NCI-H1436 treated with DMSO at 0.1 percent for 48 hours (cell line): ENCODE measurements at places on chromosomes 16 and 17.
A peak's percentile ranks its signal among the peaks of the same experiment; 100 is the strongest.

GRCh38 chr16:11717811-11718210 is 24.8 kb downstream of the TXNDC11 start:
- no peak for DNase-seq

DNA sequence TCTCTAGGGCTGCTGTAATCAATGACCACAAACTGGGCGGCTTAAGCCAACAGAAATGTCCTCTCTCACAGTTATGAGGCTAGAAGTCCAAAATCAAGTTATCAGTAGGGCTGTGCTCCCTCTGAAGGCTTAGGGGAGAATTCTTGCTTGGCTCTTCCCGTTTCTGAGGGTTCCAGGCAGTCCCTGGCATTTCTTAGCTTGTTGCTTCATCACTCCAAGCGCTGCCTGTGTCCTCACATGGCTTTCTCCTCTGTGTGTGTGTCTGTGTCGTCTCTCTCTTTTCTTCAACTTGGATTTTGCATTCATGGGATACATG is 13.7 kb upstream of the CDC42EP4 start:
- DNase-seq, result no peak

GRCh38 chr16:88494335-88495154 is 41.5 kb downstream of the ZFPM1 start:
- no peak for DNase-seq

- DNase-seq, result no peak
Measured at GRCh38 chr17:72301887-72302286, 181.1 kb downstream of the SOX9 start.

GRCh38 chr17:34131386-34131785 is 123.7 kb upstream of the CCL2 start:
- no peak for DNase-seq

DNA sequence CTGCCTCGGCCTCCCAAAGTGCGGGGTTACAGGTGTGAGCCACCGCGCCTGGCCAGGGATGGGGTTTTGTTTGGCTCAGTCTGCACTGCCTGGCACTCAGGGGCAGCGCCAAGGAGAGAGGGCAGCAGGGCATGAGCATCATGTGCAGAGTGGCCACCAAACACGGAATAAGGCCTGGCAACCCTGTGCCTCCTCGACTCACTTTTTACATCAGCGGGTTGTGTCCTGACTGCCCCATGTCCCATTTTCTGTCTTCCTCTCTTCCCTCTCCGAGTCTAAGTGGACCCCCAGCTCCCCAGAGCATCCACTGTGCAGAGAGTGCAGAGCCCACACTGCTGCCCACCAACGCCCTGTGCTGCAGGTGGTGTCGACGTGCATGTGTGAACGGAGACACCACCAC is 18.2 kb upstream of the TRAP1 start:
- DNase-seq, result no peak

GRCh38 chr16:12057266-12057665 is 80.7 kb downstream of the SNX29 start:
- DNase-seq, result no peak

GRCh38 chr16:10655415-10655977 is 39.2 kb downstream of the TEKT5 start:
- no peak for DNase-seq

GRCh38 chr17:49508061-49508865 is 13.2 kb downstream of the NGFR start:
- peak; percentile 51 for DNase-seq

DNA sequence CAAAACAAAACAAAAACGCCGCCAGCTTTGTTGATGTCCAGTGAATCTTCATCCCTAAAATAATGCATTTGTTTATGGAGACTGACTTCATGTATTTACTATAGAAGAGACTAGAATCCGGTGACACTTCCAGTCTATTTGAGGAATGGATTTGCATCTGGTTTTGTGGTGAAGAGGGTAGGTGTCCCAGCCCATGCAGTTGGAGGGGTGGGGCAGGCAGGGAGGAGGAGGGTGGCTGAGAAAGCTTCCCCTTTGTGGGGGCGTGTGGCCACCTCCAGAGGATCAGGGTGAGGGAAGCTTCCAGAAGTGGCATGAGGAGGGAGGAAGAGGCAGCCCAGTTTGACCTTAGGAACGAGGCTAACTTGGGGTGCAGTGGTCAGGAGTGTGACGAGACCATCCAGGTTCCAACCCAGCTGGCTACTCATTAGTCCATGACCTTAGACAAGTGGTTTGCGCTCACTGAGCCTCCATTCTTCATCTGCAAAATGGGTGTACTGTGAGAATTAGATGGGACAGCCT is 69.5 kb downstream of the CMIP start:
- DNase-seq, result no peak

DNA sequence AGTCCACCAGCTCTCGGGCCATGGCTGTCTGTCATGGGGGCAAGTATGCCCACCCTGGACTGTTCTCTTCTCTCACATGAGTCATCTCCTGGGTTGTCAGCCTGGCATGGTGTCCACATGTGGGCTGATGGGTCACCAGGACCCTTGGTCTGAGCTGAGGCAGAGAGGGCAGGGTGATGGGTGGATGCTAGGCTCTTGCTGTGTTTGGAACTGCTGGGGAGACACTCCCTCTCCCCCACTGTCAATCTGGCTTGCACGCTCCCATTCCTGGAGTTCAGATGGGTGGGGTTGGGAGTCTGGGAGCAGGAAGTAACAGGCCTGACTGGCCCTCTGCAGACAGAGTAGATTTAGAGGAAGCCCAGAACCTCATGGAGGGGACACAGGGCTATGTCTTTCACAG is 28.9 kb downstream of the KSR1 start:
- no peak for DNase-seq

- DNase-seq, result no peak
Measured at GRCh38 chr17:35021520-35022380, 41.4 kb downstream of the LIG3 start.

GRCh38 chr16:69260506-69260905 is 50.6 kb upstream of the VPS4A start:
- no peak for DNase-seq

GRCh38 chr16:30972872-30973271 is 12.1 kb upstream of the HSD3B7 start:
- DNase-seq, result no peak

DNA sequence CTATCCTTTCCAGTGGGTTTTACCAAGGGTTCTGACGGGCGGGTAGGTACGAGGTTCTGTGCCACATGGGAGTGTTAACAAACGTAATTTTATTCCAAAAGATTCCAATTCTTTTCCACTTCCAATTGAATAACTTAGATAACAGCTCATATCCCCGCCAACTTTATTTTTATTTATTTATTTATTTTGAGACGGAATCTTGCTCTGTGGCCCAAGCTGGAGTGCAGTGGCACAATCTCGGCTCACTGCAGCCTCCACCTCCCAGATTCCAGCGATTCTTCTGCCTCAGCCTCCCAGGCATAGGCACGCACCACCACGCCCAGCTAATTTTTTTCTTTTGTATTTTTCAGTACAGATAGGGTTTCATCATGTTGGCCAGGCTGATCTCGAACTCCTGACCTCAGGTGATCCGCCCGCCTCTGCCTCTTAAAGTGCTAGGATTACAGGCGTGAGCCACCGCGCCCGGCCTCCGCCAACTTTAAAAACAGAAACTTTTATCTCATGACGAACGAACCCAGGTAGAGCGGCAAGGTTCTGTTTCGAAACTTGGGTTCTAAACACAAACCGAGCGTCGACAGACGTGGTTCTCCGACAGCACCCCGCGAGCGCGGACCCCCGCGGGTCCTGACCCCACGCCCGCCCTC is 613 bp downstream of the ECI1 start:
- no peak for DNase-seq

DNA sequence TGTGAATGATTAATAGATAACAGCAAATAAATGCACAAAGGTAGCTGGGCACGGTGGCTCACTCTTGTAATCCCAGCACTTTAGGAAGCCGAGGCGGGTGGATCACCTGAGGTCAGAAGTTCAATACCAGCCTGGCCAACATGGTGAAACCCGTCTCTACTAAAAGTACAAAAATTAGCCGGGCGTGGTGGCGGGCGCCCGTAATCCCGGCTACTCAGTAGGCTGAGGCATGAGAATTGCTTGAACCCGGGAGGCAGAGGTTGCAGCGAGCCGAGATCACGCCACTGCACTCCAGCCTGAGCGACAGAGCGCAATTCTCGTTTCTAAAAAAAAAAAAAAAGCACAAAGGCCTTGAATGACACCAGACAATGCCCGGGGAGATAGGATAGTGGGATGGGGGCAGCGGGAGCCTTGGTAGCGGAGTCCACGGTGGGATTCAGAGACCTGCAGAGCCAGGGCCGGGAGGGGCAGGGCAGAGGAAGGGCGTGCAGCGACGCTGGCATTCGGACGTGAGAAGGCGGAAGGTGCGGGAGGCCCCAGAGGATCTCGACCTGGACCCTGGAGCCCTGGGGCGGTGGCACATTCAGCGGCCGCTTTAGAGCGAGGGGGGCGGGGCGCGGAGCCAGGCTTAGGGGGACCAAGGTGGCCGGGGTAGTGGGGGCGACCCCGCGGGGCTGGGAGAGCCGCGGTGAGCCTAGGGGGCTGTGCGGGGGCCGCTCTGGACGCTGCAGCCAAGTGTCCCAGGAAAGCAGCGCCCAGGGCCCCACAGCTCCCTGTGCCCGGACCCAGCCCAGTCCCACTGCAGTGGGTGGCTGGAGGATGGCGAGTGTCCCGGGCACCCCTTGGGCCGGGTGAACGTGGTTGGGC is 999 bp upstream of the FLYWCH2 start:
- no peak for DNase-seq

DNA sequence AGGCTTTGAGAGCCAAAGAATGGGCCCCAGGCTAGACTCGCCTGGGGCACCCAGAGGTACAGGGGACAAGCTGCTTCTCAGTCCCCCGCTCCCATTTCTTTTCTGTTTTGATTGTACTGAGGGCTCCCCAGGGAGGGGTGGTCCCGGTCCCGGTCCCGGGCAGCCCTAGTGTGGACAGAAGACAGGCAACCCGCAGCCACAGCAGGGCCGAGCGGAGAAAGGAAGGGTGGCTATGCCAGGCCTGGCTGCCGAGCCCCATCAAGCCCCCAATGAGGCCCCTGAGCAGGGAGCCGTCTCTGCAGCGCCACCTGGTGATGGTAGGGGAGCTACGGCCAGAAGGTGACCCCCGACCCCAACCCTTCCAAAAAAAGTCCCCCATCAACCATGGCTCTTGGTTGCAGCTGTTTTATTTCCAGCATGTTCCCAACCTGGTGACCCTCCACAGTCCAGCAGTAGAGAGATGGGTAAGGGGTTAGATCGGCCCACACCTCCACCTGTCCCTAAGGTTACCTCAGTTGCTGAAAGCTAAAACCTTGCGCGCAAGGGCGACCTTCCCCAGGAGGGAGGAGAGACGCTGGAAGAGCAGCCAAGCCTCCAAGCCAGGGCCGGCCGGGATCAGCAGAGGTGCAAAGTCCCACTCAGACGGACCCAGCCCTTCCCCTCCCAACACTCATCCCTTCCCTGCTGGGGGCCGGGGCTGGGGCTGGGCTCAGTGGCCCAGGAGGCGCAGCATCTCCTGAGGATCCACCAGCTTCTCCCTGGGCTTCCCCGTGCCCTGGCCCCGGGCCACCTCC is 2.6 kb upstream of the GRIN2C start:
- no peak for DNase-seq

- DNase-seq, result no peak
Measured at GRCh38 chr16:20441191-20441590, 10.1 kb upstream of the ACSM2A start.

GRCh38 chr17:20236578-20237227 is 227.5 kb downstream of the SPECC1 start:
- no peak for DNase-seq

DNA sequence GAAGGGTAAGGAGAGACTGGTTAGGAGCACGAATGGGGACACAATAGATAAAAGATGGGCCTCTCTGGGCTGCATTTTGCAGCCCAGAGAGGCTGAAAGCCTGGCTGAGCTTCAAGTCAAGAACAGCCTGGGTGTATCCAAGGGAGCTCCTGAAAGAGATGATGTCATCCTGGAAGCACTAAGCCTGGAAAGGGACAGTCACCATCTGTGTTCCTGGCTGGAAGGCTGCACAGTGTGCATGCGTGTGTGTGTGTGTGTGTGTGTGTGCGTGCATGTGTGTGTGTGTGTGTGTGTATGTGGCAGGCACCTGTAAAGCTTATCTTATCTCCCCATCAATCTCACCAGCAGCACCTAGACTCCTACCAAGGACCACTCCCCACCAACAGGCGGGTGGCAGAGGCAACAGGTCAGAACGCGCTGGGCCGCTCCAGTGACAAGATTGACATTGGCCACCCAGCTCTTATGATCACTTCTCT is 44.1 kb downstream of the COG7 start:
- DNase-seq, result no peak

DNA sequence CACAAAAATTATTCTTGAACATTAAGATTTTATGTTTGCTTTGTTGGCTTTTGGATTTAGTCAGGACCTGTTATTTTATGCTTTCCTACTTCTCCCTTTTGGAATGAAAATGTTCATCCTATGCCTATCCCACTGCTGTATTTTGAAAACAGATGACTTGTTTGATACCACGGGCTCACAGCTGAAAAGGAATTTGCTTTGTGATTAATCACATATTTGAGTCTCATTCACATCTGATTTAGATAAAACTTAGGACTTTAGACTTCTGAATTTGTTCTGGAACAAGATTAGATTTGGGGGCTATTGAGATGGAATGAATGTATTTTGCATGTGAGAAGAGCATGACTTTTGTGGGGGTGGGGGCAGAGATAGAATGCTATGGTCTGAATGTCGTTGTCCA is 1012.6 kb downstream of the CDH11 start:
- no peak for DNase-seq

DNA sequence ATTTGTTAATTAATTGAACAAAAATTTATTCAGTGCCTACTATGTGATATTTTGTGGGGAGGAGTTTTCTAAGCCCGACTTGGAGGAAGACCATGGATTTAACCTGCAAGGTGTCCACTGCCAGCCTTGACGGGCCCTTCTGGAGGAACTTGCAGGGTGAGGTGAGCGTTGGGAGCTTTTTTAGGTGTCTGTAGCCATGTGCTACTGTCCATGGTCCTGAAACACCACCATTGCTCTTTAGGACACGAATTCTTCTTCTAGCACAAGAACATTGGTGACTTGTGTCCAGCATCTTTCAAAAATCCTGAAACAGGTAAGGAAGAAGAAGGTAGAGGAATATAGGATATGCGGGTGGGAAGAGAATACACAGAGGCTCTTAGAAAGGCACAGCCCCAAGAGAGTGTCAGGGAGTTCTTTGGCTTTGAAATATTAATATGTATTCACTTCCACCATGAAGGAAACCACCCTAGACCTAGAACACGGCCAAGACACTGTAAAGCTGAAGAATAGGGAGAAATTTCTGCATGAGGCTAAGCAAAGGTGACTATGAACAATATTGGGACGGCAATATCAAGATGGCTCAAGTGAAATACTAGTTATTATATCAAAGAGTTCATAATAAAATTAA is 27.9 kb upstream of the OR4D1 start:
- no peak for DNase-seq

GRCh38 chr17:9900044-9900594 is 5.0 kb downstream of the RCVRN start:
- DNase-seq, result no peak

GRCh38 chr17:34400301-34400931 is 37.4 kb upstream of the CCL1 start:
- no peak for DNase-seq

DNA sequence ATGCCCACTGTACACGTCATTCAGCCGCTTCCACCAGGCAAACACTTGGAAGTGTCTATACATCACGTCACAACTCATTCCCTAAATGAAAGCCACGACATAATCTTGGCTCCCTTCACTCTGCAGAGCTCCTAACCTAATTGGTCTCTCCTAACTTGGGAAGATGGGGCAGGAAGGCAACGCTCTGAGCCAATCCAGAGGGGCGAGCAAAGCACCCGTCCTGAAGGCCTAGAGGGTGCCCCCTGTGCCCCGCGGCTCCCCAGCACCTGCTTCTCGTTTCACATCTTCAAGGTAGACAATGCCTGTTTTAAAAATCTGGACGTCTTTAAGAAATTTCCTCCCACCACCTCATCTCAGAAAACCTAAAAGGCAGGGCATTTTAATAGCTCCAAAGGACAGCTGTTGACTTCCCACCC is 1.0 kb downstream of the CSNK2A2 start:
- DNase-seq, result no peak
